SK-N-SH (cell line): ENCODE measurements at places on chromosomes 16 and 17.

DNA sequence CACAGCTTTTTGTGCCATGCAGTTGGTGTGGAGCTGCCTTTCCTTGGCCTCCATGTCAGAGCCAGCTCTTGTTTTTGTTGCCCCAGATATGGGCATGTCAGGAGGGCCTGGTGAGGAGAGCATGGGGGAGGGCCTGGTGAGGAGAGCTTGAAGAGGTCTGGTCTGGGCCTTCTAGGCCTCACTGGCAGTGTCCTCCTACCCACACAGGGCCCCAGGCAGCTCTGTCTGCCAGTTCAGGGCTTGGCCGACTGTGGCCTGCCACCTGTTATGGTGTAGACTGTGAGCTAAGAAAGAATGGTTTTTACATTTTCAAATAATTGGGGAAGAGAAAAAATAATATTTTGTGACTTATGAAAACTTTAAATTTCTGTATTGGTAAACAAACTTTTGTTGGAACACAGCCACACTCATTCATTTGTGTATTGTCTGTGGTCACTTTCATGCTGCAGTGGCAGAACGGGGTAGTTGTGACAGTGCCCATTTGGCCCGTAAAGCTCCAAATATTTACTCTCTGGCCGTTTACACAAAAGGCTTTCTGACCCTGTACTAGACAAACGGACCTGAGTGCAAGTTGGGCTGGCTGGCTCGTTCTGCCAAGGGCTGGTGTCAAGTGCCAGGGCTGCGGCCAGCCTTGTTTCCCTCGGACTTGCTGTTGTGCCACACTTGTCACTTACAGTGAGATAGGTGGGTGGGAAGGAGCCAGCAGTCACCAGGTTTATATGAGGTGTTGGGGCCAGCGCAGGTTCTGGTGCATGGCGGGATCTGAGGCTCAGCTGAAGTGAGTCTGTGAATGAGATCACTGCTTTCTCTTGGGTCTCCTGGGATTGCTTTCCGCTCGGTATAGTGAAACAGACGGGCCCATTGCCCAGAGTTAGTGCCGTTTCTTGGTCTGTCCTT is 18.2 kb downstream of the PGS1 start:
- DNase-seq, result no peak

DNA sequence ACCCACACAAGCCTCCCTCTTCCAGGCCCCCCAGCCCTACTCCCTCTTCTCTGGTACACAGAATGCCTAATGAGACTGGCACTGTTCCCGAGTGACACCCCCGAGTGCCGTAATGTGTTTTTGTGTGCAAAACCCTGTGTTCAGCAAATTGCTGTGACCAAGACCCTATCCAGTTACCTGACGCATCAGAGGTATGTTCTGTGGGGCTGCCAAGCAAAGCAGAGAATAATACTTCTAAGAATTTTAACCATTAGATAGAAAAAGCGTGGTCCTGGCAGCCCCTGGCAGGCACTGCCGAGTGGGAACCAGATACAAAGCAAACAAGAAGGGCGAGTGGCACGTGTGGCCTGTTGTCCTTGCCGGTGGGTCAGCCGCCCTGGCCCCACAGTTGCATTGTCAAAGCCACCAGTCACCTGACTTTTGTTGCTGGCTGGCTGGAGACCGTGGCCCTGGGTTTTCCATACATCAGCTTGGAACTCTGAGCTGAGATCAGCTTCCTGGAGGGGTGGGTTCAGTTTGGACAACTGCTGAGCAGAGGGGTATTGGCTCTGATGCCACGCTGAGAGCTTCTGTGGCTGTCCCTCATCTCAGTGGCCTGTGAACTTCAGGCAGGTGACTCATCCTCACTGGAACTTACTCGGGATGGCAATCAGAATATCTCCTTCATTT is 69.1 kb upstream of the BRD7 start:
- DNase-seq, result no peak

DNA sequence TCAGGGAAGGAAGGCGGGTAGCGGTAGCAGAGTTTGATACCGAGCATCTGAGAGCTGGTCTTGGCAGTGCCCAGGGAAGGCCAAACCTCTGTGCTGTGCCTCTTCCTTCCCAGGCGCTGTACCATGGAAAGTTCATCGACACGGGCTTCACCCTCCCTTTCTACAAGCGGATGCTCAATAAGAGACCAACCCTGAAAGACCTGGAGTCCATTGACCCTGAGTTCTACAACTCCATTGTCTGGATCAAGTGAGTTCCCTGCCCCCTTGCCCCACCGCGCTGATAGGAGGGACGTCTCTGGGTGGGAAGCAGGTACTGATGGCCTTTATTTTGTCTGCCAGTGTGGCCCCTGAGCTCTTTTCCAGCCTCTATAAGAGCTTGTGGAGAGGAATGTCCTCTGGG is 15.4 kb upstream of the CLEC18A start:
- DNase-seq, result no peak

DNA sequence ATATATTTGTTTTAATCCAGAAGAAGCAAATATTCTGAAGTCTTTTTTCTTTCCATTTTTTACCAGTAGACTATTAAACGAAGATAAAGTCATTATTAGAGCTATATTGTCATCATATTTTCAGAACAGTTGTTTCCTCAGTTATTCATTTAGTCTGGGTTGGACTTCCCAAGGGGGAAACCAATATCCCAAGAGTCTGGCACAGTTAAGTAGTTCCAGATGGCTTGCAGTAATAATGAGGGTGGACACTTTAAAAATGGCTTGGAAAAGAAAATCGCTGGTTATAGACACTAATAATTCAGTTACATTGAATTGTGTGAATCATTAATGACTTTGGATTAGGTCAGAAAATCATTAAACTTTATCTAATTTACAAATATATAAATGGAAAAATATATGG is 3.9 kb downstream of the PPM1E start:
- DNase-seq, result peak; percentile 68

DNA sequence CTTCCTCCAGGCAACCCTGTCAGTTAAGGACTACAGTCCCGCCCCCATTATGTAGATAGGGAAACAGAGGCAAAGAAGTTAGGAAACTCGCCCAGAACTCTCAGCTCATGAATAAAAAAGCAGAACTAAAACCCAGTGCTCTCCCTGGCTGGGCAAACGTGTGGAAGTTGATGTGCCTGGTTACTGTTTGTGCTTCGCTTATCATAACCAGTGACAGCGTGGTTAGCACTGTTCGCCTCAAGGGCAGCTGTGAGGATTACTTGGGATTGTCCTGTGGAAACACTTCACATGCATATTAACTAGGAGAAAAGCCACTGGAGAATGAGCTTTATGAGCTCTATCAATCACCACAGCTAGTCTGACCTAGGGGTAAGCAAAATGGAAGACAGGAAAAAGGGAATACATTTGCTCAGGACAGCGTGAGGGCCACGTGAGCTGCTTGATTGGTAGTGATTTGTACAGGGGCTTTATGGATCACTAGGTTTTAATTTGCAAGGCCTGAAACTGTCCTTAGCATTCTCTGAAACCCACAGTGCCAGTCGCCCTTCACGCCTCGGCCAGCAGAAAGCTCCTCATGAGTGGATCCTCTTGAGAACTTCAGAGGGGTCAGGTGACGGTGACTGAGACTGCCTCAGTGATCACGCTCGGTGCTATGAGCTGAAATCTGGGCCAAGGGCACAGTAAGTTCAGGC is 19.9 kb downstream of the CYB5D2 start:
- DNase-seq, result no peak

- DNase-seq, result no peak
Measured at GRCh38 chr17:80978499-80979497, 12.8 kb upstream of the CHMP6 start.

- DNase-seq, result no peak
Measured at GRCh38 chr17:56172517-56172982, 19.3 kb downstream of the ANKFN1 start.

- no peak for DNase-seq
Measured at GRCh38 chr17:2435862-2436261, 35.0 kb upstream of the MNT start.

- no peak for DNase-seq
Measured at GRCh38 chr16:52568983-52569690, 22.2 kb upstream of the TOX3 start.

DNA sequence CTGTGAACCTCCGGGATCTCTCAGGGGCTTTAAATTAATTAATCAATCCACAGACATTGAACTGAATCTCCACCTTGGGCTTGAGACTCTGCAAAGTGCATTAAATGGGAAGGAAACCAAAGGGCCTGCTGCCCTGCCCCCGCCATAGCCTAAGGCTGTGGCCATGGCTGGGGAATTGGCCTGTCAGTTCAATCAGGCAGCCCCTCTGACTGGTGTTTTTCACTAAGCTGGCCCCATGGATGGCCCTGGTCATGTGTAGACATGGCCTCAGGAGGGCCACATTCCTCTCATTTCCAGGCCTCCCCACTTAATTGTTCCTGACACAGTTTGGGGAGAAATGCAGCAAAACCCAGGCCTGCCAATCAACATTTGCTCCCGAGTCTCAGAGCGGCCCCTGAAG is 499.8 kb downstream of the WWOX start:
- DNase-seq, result peak; percentile 11

DNA sequence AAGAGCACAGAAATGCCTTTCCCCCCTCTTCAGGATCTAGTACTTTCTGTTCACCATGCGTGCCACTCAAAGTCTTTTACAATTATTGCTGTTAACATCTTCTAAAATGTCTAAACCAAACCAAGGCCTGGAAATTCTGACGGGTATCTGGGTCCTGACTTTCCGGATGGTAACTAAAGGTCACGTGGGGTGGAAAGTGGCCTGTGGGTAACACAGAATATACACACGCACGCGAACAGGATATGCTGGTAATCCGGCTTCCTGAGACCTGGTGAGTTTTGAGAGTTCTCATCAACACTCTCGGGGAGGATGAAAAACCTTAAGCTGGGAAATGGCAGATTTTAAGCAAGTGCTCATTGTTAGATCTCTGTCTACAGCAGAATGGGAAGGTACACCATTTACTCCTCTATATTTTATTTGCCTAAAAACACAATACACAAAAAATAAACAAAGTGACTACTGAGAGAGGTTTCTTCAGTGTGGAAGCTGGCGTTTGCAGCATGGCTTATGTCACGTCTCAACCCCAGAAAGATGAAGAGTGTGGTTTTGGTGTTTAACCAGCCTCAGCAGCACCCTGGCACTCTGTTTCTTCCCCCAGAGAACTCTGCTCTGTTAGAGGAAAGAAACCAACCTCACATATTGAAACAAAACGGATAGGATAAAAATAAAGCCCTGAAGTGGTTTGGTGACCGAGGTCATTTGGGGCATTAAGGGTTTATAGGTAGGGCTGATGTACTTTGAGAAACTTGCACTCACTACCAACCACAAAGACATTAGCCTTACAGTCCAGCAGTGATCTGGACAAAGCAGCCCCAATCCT is 37.3 kb downstream of the SMG6 start:
- no peak for DNase-seq

DNA sequence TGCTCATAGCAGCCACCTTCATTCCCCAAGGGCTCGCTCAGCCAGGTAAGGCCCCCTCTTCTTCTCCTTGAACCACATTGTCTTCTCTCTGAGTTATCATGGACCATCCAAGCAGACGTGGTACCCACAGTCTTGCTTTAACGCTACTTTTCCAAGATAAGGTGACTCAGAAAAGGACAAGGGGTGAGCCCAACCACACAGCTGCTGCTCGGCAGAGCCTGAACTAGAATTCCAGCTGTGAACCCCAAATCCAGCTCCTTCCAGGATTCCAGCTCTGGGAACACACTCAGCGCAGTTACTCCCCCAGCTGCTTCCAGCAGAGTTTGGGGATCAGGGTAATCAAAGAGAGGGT is 272 bp downstream of the CCL2 start:
- DNase-seq, result no peak

GRCh38 chr17:40024901-40025300 is 9.7 kb downstream of the CSF3 start:
- DNase-seq, result no peak

- no peak for DNase-seq
Measured at GRCh38 chr17:82942166-82943130, 102.6 kb upstream of the ZNF750 start.

- DNase-seq, result no peak
Measured at GRCh38 chr17:35545150-35545549, 7.7 kb upstream of the SLFN12L start.

- no peak for DNase-seq
Measured at GRCh38 chr17:72372185-72372584, 251.4 kb downstream of the SOX9 start.

DNA sequence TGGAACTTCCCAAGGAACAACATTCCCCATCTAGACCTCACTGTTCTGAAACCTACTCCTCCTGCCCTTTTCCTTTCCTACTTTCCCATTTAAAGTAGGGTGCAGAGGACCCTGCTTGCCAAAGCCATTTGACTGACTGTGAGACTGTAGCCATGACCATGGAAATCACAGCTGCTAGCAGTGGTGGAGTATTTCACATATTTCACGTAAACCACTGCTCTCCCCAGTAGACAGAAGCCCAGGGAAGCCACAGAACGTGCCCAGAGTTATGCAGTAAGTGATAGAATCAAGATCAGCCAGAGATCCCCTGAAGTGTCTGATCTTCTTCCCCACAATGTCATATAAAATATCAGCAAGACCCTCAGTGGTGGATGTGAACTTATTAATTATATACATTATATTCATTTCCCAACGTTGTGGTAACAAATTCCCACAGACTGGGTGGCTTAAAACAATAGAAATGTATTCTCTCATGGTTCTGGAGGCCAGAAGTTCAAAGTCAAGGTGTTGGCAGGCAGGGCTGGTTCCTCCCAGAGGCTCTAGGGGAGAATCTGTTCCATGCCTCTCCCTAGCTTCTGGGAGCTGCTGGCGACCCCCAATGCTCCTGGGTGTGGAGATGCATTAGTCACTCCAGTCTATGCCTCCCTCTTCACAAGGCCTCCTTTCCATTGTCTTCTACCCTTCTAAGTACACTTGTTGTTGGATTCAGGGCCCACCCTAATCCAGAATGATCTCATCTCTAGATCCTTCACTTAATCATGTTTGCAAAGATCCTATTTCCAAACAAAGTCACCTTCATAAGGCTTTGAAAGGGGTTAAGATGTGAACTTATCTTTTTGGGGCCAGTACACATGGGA is 20.7 kb upstream of the PRM1 start:
- no peak for DNase-seq

- DNase-seq, result no peak
Measured at GRCh38 chr17:61285526-61286320, 113.9 kb upstream of the TBX2 start.

DNA sequence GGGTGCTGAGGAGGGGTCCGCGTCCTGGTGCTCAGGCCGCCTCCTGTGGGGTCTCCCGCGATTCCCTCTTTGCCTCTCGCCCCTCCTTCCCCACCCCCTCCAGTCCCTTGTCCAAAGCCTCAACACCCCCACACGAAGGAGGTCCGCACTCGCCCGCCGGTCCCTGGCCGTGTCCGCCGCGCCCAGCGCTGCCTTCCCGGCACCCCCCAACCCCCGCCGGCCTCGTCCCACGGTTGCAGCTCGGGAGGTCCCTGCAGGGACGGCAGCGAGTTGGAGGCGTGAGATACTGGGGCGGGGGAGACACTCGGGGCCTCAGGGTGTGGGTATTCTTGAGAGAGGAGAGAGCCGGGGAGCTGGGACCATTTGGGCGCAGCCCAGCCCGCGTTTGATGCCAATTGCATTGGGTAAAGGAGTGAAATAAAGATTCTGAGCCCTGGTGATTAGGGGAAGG is 468 bp downstream of the FLYWCH2 start:
- peak; percentile 70 for DNase-seq

- DNase-seq, result no peak
Measured at GRCh38 chr17:5379351-5380107, 39.9 kb downstream of the NUP88 start.

- no peak for DNase-seq
Measured at GRCh38 chr16:15764112-15764511, 92.7 kb downstream of the MYH11 start.

- DNase-seq, result no peak
Measured at GRCh38 chr16:57844416-57845030, 42.2 kb upstream of the KIFC3 start.

GRCh38 chr17:75752802-75753513 is 12.0 kb downstream of the GALK1 start:
- DNase-seq, result no peak
